Sigmoid colon (tissue), 7 donors: ENCODE measurements at places on chromosomes 16 and 17. TPM values are rescaled to one million over a fixed set of nuclear protein-coding genes. Genes with fewer than 3 reads are reported as not detected.

The SEPTIN12 gene
- not detected for polyA plus RNA-seq

DNA sequence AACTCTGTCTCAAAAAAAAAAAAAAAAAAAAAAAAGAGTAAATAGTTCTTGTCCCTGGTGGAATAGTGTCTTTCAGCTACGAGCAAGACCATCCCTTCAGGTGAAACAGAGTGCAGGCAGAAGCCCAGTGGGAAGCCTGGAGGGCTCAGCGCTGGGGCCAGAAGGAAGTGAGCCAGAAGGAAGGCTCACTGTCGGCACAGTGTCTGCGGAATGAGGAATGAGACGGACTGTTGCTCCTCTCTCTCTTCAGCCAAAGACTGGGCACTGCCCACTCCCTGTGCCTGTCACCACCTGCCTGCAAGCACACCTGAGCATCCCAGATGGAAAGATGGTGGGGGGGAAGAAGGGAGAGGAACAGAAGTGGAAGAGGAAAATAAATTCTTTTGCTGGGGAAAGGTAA, 7.5 kb downstream of the RSL1D1 start:
- H3K4me1 ChIP-seq = no peaks in the 10 kb centered on the region
- no peaks in the 10 kb centered on the region for H3K27me3 ChIP-seq
- H3K27ac ChIP-seq = no peak overlapping the region
- H3K4me3 ChIP-seq = no peak overlapping the region
- H3K36me3 ChIP-seq = peaks cover 72% of the 10 kb centered on the region

DNA sequence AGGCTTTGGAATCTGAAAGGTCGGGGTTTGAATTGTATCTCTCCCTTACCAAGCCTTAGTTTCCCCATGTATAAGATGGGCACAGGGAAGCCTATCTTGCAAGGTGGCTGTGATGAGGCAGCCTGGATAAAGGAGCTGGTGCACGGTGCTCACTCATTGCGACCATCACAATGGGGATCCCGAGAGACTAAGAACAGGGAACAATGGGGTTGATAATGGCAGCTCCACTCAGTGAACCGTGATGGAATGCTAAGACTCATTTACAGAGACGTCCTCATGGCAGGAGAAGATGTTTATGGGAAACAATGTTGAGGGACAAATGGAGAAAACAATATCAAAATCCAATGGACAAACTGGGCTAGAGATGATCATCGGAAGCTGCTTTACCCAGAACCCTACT, 81.8 kb downstream of the SPACA3 start:
- no peak overlapping the region for H3K27ac ChIP-seq
- H3K36me3 ChIP-seq = no peaks in the 10 kb centered on the region
- no peaks in the 10 kb centered on the region for H3K27me3 ChIP-seq
- DNase-seq = no peak

The C16orf90 gene
- polyA plus RNA-seq = not detected

GRCh38 chr17:19646788-19647696, 1.5 kb upstream of the ALDH3A2 start:
- no peak for DNase-seq
- peak overlapping the region; percentile 86 for H3K27ac ChIP-seq
- no peaks in the 10 kb centered on the region for H3K4me1 ChIP-seq

DNA sequence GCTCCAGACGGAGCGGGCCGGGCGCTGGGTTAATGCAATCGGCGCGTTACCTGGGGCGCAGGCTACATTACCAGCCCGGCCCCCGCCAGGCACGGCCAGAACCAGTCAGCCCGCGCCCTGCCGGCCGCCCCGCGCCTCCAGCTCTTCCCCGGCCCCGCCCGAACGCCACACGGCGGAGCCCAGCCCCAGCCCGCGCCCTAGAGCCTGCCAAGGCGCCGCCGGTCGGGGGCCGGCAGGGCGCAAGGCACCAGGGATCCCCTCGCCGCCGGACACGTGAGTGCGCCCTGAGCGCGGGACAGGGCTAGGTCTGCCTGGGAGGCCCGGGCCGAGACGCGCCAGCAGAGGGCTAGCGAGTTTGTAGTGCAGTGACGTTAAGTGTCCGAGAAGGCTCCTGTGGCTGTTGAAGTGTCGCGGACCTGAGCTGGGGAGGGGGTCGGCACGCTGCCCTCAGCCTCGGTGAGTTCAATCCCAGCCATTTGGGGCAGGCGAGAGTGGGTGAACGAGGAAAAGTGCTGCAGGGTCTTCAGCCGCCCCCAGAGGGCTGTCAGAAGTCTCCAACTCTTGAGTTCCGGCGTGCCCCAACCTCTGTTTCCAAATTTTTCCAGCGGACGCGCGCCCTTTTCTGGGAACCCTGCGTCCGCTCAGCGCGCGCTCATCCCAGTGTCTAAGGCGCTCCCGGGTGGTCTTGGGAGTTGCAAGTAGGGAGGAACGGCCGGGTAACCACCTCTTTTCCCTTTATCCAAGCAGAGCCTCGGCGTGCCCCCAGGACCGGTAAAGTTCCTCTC, at the start of gene SLC6A2:
Gene SLC6A2, plus strand, starts transcription at position 92 of the 785 bp plus-strand sequence. CDS start 707 bp downstream, outside the sequence.
- no peaks in the 10 kb centered on the region for H3K4me1 ChIP-seq
- DNase-seq = no peak
- no peaks in the 10 kb centered on the region for H3K36me3 ChIP-seq
- peaks cover 28% of the 10 kb centered on the region for H3K27me3 ChIP-seq
- peak within 1 kb of the TSS; percentile 27 for H3K4me3 ChIP-seq
- no peak within 1 kb of the TSS for H3K27ac ChIP-seq

DNA sequence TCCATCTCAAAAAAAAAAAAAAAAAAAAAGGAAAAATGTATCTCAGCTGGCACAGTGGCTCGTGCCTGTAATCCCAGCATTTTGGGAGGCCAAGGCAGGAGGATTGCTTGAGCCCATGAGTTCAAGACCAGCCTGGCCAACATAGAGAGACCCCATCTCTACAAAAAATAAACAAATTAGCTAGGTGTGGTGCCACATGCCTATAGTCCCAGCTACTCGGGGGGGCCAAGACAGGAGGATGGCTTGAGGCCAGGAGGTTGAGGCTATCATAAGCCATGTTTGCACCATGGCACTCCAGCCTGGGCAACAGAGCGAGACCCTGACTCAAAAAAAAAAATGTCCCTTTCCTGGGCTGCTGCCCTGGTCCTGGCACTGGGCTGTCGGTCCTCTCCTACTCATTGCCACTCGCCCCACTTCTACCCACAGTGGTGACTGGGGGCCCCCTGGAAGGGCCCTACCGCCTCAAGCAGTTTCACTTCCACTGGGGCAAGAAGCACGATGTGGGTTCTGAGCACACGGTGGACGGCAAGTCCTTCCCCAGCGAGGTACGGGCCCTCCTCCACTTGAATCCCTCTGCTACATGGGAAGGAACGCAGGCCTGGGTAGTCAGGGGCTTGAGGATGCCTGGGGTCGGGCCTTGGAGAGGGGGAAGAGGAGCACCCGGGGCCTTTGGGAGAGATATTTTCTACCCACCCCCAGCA, 6.1 kb downstream of the CA7 start:
- no peak overlapping the region for H3K4me3 ChIP-seq
- H3K27me3 ChIP-seq = peaks cover 6% of the 10 kb centered on the region
- peaks cover 1% of the 10 kb centered on the region for H3K4me1 ChIP-seq
- DNase-seq = no peak
- no peak overlapping the region for H3K27ac ChIP-seq

The PGAP6 gene
- polyA plus RNA-seq = 61.9 TPM

GRCh38 chr17:78473951-78474613, 95.6 kb downstream of the PGS1 start:
- no peaks in the 10 kb centered on the region for H3K36me3 ChIP-seq
- no peak overlapping the region for H3K4me3 ChIP-seq
- H3K27me3 ChIP-seq = no peaks in the 10 kb centered on the region
- H3K27ac ChIP-seq = no peak overlapping the region
- no peak for DNase-seq
